ENCODE measurements at places on chromosomes 1 and 21. TPM values are rescaled to one million over a fixed set of nuclear protein-coding genes. Genes with fewer than 3 reads are reported as not detected.

DNA sequence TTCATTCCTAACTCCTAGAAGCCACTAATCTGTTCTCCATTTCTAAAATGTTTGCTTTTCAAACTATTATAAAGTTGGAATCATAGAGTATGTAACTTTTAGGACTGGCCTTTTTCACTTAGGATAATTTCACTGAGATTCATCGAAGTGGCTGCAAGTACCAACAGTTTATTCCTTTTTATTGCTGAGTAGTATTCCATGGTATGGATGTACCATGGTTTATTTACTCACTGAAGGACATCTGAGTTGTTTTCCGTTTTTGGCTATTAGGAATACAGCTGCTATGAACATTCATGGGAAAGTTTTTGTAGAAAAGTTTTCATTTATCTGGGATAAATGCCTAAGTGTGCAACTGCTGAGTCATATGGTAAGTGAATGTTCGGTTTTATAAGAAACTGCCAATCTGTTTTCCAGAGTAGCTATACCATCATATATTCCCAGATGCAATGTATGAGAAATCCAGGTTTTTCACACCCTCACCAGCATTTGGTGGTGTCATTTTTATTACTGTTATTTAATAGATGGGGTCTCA is 66.3 kb downstream of the SLC27A3 start:
- no peak for DNase-seq

Gene RPE65
- total RNA-seq, result 0.13 TPM

Gene ARHGAP30
- total RNA-seq, result 2.6 TPM

Gene BCAN
- total RNA-seq, result 0.16 TPM

Gene APOBEC4
- total RNA-seq, result not detected

- no peak for DNase-seq
These were observed 635.9 kb downstream of the MATN1 start for GRCh38 chr1:30087465-30087864.

- no peak for DNase-seq
These were observed 404 bp downstream of the NR0B2 start for GRCh38 chr1:26913389-26913753.

DNA sequence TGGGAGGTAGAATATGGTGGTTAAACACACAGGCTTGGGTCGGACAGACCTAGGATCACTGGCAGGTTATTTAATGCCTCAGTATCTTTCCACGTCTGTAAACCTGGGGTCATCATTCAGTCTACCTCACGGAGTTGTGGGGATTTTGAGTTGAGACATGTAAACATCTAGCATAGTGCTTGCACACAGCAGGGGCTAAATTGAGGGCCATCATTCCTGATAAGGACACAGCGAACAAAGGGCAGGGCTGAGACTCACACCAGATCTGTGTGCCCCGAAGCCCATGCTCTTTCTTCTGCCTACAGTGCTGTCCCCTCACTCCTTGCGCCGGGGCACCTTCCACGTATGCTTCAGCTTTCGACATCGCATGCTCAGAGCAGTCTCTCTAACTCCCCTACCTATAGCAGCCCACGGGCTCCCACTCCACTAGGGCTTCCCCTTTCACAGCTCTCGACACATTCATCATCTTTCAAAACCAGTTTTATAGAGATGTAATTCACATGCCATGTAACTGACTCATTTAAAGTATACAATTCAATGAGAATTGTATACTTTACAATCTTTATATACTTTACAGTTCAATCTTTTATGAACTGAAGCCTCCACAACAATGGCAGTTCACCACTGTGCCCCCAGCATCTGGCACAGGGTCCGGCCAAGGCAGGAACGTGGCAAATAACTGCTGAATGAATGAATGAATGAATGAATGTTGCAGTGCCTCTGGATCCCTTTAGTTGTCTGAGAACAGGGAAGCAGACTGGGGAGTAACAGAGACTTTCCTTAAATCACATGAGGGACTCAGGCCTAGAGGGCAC is 48.0 kb downstream of the GPR161 start:
- DNase-seq, result no peak

Gene CD84
- 2.4 TPM for total RNA-seq

GRCh38 chr1:151009206-151009587 is 948 bp downstream of the PRUNE1 start:
- DNase-seq, result no peak

Gene RBM11
- total RNA-seq, result 0.57 TPM

GRCh38 chr1:246778663-246779062 is 54.5 kb downstream of the SCCPDH start:
- no peak for DNase-seq

GRCh38 chr1:110084227-110085078 is 14.0 kb upstream of the ALX3 start:
- DNase-seq, result no peak

DNA sequence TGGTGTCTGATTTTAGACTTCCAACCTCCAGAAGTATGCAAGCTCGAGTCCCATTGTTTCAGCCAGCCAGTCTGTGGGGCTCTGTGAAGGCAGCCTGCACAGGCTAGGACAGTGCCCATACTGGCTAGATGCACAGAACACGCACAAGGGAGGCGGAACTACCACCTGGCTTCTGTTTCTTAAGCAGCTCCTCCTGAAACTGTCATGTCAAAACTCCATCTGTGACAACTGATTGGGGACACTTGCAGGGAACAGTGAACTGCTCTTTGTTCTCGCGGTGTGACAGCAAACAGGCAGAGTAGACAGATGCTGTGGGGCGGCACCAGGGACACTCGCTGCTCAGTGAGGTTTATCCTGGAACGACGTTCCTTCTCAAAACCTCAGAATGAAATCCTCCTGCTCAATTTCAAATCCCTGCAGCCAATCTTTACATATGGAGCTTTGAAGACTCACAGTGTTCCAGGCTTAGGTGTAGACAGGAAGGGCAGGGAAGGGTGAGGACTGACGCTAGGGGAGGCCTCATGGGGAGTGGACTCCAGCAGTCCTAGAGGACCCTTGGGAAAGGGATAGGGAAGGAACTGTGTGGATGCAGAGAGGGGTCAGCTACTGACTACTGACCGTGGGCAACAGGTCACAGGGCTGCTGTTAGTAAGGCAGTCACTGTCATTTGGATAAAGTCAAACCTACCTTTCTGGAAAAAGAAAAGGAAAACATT is 73.8 kb downstream of the ERG start:
- no peak for DNase-seq

- DNase-seq, result no peak
These were observed 119.2 kb downstream of the TM2D1 start for GRCh38 chr1:61605607-61606321.
